ENCODE measurements at places on chromosomes 12 and 14.

GRCh38 chr12:122116707-122117535 is 38.4 kb downstream of the MLXIP start:
- no peak for DNase-seq

DNA sequence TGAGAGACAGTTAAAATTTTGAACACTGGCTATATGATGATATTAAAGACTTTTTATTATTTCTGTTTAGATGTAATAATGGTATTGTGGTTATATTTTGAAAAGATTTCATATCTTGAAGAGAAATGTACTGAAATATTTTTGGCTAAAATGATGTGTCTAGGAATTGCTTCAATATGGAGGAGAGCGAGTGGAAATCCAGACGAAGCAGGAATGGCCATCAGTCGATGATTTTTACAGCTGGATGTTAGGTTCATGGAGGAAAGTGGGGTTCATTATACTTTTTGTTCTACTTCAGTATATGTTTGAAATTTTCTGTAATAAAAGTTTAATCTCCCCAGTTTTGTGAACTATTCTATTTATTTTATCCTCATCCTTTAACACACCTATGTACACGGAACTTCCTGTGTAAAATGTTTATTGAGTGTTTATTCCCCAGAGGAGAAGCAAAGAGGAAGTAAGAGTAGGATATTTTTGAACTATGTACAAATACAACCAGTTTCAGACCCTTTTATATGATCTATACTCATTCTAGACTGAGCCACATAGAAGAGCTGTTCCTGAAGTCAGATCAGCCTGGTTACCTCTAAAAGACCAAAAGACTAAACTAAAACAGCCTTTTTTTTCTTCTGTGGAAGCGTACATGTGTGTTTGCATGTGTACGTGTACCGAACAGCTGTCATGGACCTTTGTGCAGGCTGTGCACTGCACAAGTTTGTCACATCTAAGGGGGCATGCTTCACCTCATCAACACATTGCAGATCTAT is 211.0 kb upstream of the NUDT4 start:
- no peak for DNase-seq

- DNase-seq: no peak
Observed at GRCh38 chr14:53408175-53408879, 255.2 kb upstream of the DDHD1 start.

DNA sequence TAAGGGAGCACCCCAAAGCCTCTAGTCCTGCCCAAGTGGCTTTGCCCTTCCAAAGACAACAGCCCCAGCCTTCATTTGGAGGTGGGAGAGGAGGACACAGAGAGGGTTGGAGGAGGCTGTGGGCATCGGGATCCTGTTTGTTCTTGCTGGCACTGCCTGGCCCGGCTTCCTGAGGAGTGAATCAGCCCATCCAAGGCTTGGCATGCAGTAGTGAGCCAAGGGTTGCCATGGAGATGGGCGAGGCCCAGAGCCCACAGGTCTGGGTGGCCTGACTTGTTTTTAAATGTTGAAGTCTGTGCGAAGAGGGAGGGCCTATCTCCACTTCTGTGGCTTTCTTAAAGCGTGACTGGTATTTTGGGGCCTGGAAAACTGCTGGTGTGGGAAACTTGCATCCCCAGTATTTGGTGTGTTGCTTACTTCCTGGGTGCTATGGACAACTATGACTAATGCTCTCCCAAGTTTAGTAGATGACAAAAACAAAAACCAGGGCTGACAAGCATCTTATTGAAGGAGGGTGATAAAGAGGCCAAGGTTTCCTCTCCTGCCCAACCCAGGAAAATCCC is 15.8 kb downstream of the CD9 start:
- no peak for DNase-seq

- no peak for DNase-seq
Observed at GRCh38 chr14:95480109-95480886, 36.2 kb downstream of the SYNE3 start.

GRCh38 chr14:30706704-30707103 is 84.6 kb downstream of the SCFD1 start:
- no peak for DNase-seq

DNA sequence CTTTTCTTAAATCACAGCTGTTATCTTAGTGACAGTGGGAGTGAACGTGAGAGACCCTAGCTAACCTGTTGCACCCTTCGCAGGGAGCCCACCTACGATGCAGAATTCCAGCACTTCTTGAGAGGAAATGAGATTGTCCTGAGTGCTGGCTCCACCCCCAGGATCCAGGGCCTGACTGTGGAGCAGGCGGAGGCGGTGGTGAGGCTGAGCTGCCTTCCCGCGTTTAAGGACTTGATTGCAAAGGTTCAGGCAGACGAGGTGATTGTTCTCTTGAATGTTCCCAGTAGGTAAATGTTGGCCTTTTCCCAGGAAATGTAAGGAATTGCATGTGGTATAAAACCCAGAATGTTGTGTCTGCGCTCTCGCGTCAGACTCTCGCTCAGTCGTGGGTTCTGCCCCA is 46.7 kb downstream of the HSP90AA1 start:
- DNase-seq: no peak

GRCh38 chr14:99173086-99173485 is 98.9 kb downstream of the BCL11B start:
- no peak for DNase-seq

DNA sequence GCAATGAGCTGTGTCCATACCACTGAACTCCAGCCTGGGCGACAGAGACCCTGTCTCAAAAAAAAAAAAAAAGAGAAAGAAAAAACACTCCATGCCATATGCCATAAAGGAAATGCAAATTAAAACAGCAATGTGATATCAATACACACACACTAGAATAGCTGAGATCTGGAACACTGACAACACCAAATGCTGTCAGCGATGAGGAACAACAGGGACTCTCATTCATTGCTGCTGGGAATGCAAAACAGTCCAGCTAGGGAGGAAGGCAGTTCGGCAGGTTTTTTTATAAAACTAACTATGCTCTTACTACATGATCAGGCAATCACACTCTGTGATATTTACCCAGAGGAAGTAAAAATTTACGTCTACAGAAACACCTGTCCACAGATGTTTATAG is 3.4 kb upstream of the ABCB9 start:
- no peak for DNase-seq

- no peak for DNase-seq
Observed at GRCh38 chr12:43621262-43621661, 69.3 kb upstream of the ADAMTS20 start.

GRCh38 chr14:100747021-100747586 is 20.4 kb downstream of the DLK1 start:
- no peak for DNase-seq

DNA sequence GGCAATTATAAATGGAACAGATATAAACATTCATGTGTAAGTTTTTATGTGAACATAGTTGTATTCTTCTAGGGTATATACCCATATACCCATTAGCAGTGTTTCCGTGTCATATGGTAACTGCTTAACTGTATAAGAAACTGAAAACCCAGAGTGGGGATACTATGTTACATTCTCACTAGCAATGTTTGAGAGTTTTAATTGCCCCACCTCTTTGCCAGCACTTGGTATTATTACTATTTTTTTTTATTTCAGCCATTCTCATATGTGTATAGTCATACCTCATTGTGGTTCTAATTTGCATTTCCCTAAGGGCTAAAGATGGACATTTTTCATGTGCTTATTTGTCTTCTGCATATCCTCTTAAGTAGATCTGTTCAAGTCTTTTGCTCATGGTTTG is 28.7 kb upstream of the ITPR2 start:
- DNase-seq: no peak

Data from GF-D8 (cell line).